Activated CD4-positive, alpha-beta T cell treated with anti-CD3 and anti-CD28 coated beads for 36 hours (primary cell): ENCODE measurements at places on chromosomes 3 and 15. TPM values are rescaled to one million over a fixed set of nuclear protein-coding genes. Genes with fewer than 3 reads are reported as not detected.

- H3K4me1 ChIP-seq = peaks cover 57% of the 10 kb centered on the region
- peaks cover 21% of the 10 kb centered on the region for H3K36me3 ChIP-seq
- H3K4me3 ChIP-seq = no peak overlapping the region
- DNase-seq = no peak
Observed at GRCh38 chr3:122512284-122512683, 2.5 kb downstream of the KPNA1 start.

DNA sequence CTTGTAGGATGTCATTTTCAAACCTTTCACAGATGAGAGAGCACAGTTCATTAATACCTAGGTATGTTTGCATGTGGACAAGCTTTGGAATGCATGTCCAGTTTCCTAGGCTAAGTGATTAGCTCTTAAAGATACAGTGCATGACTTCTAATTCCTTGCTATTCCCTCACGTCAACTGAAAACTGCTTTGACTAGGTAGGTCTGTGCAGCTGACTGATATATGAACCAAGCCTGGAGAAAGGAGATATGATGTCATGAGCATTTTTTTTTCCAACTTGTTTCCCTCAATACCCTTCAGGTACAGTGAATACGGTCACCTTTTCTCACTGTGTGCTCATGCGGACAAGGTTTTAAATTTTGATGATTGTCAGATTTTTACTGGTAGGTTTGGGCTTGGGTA, 41.6 kb upstream of the TASOR start:
- peaks cover 60% of the 10 kb centered on the region for H3K36me3 ChIP-seq
- no peaks in the 10 kb centered on the region for H3K27me3 ChIP-seq
- no peak overlapping the region for H3K4me3 ChIP-seq
- peak overlapping the region; percentile 88 for H3K27ac ChIP-seq
- no peak for DNase-seq

- H3K27me3 ChIP-seq = no peaks in the 10 kb centered on the region
- peak; percentile 14 for DNase-seq
- peaks cover 18% of the 10 kb centered on the region for H3K4me1 ChIP-seq
- no peaks in the 10 kb centered on the region for H3K36me3 ChIP-seq
- no peak overlapping the region for H3K27ac ChIP-seq
- no peak overlapping the region for H3K4me3 ChIP-seq
Observed at GRCh38 chr3:100600181-100601042, 9.0 kb upstream of the ADGRG7 start.

GRCh38 chr3:25854635-25855034, 64.7 kb downstream of the OXSM start:
- H3K36me3 ChIP-seq = no peaks in the 10 kb centered on the region
- H3K27ac ChIP-seq = no peak overlapping the region
- H3K4me3 ChIP-seq = no peak overlapping the region
- H3K4me1 ChIP-seq = peaks cover 4% of the 10 kb centered on the region

- H3K4me1 ChIP-seq = peaks cover 20% of the 10 kb centered on the region
- peaks cover 4% of the 10 kb centered on the region for H3K36me3 ChIP-seq
- no peak overlapping the region for H3K4me3 ChIP-seq
- no peaks in the 10 kb centered on the region for H3K27me3 ChIP-seq
- H3K27ac ChIP-seq = peak overlapping the region; percentile 49
- DNase-seq = no peak
Observed at GRCh38 chr3:129245141-129245540, 4.3 kb upstream of the COPG1 start.

Gene ADCY5
- total RNA-seq = not detected

Gene SV2B
- 0.05 TPM for total RNA-seq

- H3K4me3 ChIP-seq = no peak overlapping the region
- H3K27me3 ChIP-seq = no peaks in the 10 kb centered on the region
- DNase-seq = no peak
- no peak overlapping the region for H3K27ac ChIP-seq
Observed at GRCh38 chr15:27813139-27813538, 286.0 kb downstream of the OCA2 start.

DNA sequence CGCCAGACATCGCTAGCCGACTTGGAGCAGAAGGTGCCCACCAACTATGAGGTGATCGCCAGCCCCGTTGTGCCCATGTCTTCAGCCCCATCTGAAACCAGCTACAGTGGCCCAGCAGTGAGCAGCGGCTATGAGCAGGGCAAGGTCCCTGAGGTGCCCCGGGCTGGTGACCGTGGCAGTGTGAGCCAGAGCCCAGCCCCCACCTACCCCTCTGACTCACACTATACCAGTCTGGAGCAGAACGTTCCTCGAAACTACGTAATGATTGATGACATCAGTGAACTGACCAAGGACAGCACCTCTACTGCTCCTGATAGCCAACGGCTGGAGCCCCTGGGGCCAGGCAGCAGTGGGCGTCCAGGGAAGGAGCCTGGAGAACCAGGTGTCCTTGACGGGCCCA, 12.9 kb upstream of the APEH start:
- H3K4me3 ChIP-seq = no peak overlapping the region
- peaks cover 2% of the 10 kb centered on the region for H3K27me3 ChIP-seq
- DNase-seq = no peak
- no peak overlapping the region for H3K27ac ChIP-seq
- H3K4me1 ChIP-seq = no peaks in the 10 kb centered on the region

GRCh38 chr3:66923969-66924368, 74.1 kb upstream of the KBTBD8 start:
- H3K4me3 ChIP-seq = no peak overlapping the region
- H3K36me3 ChIP-seq = no peaks in the 10 kb centered on the region
- peaks cover 6% of the 10 kb centered on the region for H3K27me3 ChIP-seq
- H3K27ac ChIP-seq = no peak overlapping the region

DNA sequence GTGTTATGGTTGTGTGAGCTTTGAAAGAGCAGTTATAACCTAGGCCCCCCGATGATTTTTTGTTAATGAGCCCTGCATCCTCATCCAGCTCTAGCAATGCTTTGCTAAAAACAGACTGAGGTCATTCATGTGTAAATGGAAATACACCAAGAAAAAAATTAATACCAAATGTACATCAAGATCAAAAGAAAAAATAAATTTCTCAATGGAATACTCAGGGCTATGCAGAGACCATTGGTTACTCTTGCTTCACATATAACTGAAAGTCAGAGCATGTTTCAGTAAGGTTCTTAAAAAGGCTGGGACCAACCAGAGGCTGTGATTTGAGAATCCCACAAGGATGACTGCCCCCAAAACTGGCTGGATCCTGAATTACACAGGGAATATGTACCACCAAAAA, 48.0 kb downstream of the ARHGAP31 start:
- no peaks in the 10 kb centered on the region for H3K27me3 ChIP-seq
- peaks cover under 1% of the 10 kb centered on the region for H3K36me3 ChIP-seq
- H3K4me3 ChIP-seq = no peak overlapping the region
- H3K4me1 ChIP-seq = no peaks in the 10 kb centered on the region

GRCh38 chr3:164341086-164341485, 737.2 kb downstream of the SI start:
- no peaks in the 10 kb centered on the region for H3K36me3 ChIP-seq
- DNase-seq = no peak
- H3K27me3 ChIP-seq = no peaks in the 10 kb centered on the region
- no peaks in the 10 kb centered on the region for H3K4me1 ChIP-seq

GRCh38 chr3:22371607-22372291, 620.7 kb upstream of the ZNF385D start:
- peaks cover 28% of the 10 kb centered on the region for H3K27me3 ChIP-seq
- H3K4me3 ChIP-seq = no peak overlapping the region
- H3K27ac ChIP-seq = no peak overlapping the region

GRCh38 chr3:168248383-168249204, 152.9 kb upstream of the GOLIM4 start:
- no peak overlapping the region for H3K27ac ChIP-seq
- DNase-seq = no peak
- peaks cover 43% of the 10 kb centered on the region for H3K27me3 ChIP-seq
- H3K36me3 ChIP-seq = no peaks in the 10 kb centered on the region

GRCh38 chr15:83498801-83499200, 51.7 kb downstream of the SH3GL3 start:
- H3K36me3 ChIP-seq = no peaks in the 10 kb centered on the region
- no peak overlapping the region for H3K27ac ChIP-seq
- H3K4me3 ChIP-seq = no peak overlapping the region
- peaks cover 2% of the 10 kb centered on the region for H3K27me3 ChIP-seq
- no peaks in the 10 kb centered on the region for H3K4me1 ChIP-seq

Gene RAD51
- 75.3 TPM for total RNA-seq

DNA sequence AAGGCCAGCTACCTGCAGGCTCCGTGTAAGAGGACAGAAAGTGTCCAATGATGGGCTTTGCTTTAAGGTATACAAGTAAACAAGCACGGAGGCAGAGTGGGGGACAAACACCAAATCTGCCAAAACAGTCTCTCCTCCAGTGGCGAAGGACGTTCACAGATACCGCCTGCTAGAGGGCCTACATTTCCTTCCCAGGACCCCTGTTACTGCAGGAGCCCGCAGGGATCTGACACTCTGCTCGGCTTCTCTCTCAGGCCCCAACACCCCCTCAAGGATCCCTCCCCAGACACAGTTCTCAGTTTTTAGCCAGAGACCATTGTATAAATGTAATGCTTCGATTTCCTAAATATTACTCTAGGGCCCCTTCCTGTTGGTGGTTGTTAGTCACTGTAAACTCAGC, 46.0 kb upstream of the VGLL4 start:
- no peak for DNase-seq
- no peaks in the 10 kb centered on the region for H3K4me1 ChIP-seq
- no peaks in the 10 kb centered on the region for H3K36me3 ChIP-seq
- no peaks in the 10 kb centered on the region for H3K27me3 ChIP-seq

DNA sequence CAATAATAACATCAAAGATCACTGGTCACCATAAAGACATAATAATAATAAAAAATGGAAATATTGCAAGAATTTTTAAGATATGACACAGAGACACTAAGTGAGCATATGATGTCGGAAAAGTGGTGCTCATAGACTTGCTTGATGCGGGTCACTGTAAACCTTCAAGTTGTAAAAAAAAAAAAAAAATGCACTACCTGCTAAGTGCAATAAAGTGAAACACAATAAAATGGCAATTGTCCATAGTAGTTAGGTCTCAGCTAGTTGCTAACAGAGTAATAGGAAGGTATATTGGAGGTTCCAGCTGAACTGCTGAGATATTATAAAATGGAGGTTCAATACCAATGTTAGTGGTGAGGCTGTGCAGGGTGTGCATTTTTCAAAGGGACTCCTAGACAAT, 146.6 kb upstream of the MRPS22 start:
- no peak overlapping the region for H3K27ac ChIP-seq
- H3K36me3 ChIP-seq = no peaks in the 10 kb centered on the region
- DNase-seq = no peak
- H3K27me3 ChIP-seq = peaks cover 9% of the 10 kb centered on the region
- H3K4me3 ChIP-seq = no peak overlapping the region

DNA sequence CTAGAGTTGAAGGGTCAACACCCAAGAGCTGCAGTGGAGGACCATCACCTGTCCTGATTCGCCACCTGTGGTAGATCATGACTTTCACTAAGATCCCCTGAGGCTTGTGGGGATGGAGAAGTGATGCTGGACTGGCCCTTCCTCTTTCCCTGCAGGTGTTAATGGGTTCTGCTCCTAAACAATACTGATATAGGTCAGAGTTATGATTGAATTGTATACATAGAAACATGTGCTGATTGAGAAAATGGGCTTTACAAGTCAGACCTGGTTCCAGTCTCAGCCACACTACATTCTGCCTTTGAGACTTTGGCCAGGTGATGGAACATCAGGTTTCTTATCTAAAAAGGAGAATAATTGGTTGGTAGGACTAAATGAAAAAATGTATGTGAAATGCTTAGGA, 418.9 kb upstream of the TPRG1 start:
- peak overlapping the region; percentile 14 for H3K27ac ChIP-seq
- H3K36me3 ChIP-seq = peaks cover 2% of the 10 kb centered on the region
- peak; percentile 13 for DNase-seq
- peaks cover 30% of the 10 kb centered on the region for H3K4me1 ChIP-seq

Gene PLAAT1
- 0.30 TPM for total RNA-seq

Gene SEMA3F
- total RNA-seq = 0.46 TPM

DNA sequence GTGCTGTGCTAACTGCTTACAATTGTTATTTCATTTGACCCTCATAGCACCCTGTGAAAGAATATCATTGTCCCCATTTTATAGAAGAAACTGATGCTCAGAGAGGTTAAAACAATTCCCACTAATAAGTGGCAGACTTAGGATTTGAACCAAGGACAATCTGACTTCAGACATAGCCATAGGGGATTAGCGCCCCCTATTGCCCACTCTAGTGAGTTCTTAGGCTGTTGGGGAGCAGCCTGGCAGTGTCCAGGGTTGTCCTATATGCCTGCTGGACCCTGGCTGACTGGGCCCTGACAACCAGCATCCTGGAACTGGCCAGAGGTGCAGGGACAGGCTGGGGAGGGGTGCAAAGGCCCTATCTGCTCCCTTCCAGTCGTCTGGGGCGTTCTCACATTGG, 15.4 kb downstream of the DPH3 start:
- peaks cover 8% of the 10 kb centered on the region for H3K4me1 ChIP-seq
- H3K27ac ChIP-seq = no peak overlapping the region
- no peak overlapping the region for H3K4me3 ChIP-seq
- peak; percentile 62 for DNase-seq

- H3K27me3 ChIP-seq = no peaks in the 10 kb centered on the region
- no peak overlapping the region for H3K27ac ChIP-seq
- DNase-seq = no peak
- H3K4me1 ChIP-seq = no peaks in the 10 kb centered on the region
Observed at GRCh38 chr3:88433568-88433967, 283.8 kb downstream of the C3orf38 start.

Gene HMCES
- total RNA-seq = 56.7 TPM

DNA sequence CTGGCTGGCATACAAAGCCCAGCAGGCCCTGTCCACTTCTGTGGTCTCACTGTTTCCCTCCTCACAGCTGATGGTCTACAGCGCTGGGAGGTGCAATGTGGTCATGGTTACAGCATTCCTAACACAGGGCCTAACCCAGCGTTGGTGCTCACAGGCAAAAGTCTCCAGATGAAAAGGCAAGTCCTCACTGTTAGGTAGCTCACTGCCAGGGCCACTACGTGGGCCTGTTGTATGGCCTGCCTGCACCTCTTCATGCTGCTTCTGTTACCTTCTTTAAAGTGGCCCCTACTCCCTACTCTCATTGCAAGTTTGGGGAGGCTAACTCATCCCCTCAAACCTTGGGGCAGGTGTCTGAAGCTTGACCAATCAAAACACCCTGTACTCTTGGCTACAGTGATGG, 31.3 kb downstream of the CCDC13 start:
- no peaks in the 10 kb centered on the region for H3K27me3 ChIP-seq
- no peak for DNase-seq
- no peak overlapping the region for H3K4me3 ChIP-seq
- no peaks in the 10 kb centered on the region for H3K36me3 ChIP-seq
- peaks cover 11% of the 10 kb centered on the region for H3K4me1 ChIP-seq

DNA sequence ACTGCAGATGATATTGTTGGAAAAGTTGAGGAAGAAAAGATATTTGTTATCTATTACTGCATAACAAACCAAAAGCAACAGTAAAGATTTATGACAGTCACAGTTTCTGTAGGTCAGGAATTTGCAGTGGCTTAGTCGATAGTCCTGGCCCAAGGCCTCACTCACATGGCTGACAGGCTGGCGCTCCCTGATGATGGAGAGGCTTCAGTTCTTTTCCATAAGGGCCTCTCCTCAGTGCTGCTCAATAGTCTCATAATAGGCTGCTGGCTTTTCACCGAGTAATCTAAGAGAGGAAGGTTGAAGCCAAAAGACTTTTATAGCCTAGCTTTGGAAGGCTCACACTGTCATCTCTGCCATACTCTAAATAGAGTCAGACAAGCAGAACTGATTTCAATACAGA, 17.7 kb downstream of the IREB2 start:
- no peak for DNase-seq
- peaks cover 19% of the 10 kb centered on the region for H3K36me3 ChIP-seq
- no peaks in the 10 kb centered on the region for H3K27me3 ChIP-seq
- no peak overlapping the region for H3K27ac ChIP-seq
- no peak overlapping the region for H3K4me3 ChIP-seq
